ENCODE measurements at places on chromosomes 16 and 17.

- DNase-seq = no peak
Measured at GRCh38 chr17:50314456-50315011, 31.4 kb upstream of the XYLT2 start.

DNA sequence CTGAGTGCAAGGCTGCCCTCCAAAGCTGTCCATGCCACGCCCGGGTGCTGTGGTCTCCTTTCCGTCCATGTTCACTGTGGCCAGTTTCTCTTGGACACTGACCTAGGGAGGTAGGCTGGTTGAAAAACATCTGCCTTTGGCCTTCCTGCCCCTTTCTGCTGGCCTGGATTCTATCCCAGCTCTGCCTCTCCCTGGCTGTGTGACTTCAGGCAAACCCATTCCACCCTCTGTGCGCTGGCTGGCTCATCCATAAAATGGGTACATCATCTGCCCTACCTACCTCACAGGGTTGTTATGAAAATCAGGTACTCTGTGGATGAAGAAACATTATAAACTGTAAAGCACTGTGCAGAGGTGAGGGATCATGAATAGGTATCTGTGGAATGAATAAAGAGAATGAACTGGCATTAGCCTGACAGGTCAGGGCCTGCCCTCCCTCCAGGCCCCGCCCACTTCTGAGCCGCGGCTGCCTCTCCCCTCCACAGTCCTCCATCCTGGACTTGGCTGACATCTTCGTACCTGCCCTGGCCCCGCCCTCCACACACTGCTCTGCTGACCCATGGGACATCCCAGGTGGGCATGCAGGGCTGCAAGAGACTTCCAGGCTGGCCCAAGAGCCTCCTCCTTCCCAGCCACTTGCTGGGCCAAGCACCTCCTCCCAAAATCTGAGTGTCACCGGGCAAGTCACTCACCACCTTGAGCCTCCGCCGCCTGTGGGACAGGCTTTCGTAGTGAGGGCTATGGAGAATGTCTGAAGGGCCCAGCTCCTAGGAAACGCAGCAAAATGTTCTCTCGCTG is 7.0 kb upstream of the SPATA20 start:
- no peak for DNase-seq

DNA sequence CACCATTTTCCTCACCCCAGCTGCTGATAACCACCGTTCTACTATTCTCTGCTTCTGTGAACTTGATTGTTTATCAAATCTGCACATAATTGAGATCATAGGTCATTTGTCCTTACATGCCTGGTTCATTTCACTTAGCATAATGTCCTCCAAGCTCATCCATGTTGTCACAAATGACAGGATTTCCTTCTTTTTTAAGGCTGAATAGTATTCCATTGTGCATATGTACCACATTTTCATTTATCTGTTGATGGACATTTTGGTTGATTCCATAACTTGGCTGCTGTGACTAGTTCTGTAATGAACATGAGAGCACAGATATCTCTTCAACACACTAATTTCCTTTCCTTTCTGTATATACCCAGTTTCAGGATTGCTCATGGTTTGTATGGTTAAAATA is 225.3 kb upstream of the TBX2 start:
- DNase-seq = no peak

- DNase-seq = no peak
Measured at GRCh38 chr17:22304667-22305303, 612.5 kb downstream of the KCNJ18 start.

GRCh38 chr16:75341564-75342307 is 90.3 kb upstream of the BCAR1 start:
- DNase-seq = no peak

- DNase-seq = no peak
Measured at GRCh38 chr17:70230850-70231640, 61.7 kb downstream of the KCNJ2 start.

Measured in NCI-H187 treated with DMSO at 0.1 percent for 48 hours (cell line).